ENCODE measurements at places on chromosomes 3 and 15. TPM values are rescaled to one million over a fixed set of nuclear protein-coding genes. Genes with fewer than 3 reads are reported as not detected.

The ROPN1 gene
- total RNA-seq = not detected

- H3K4me3 ChIP-seq = no peak overlapping the region
- H3K36me3 ChIP-seq = no peaks in the 10 kb centered on the region
- no peaks in the 10 kb centered on the region for H3K4me1 ChIP-seq
- H3K27ac ChIP-seq = no peak overlapping the region
- no peak for DNase-seq
- H3K27me3 ChIP-seq = no peaks in the 10 kb centered on the region
These were observed 74.7 kb downstream of the SPATA16 start for GRCh38 chr3:173066044-173067004.

GRCh38 chr15:57026016-57026592 is 107.7 kb downstream of the TCF12 start:
- no peaks in the 10 kb centered on the region for H3K36me3 ChIP-seq
- peak overlapping the region; percentile 32 for H3K27ac ChIP-seq
- H3K27me3 ChIP-seq = no peaks in the 10 kb centered on the region
- H3K4me1 ChIP-seq = peaks cover 29% of the 10 kb centered on the region
- no peak for DNase-seq

- no peak for DNase-seq
- no peaks in the 10 kb centered on the region for H3K27me3 ChIP-seq
- no peaks in the 10 kb centered on the region for H3K4me1 ChIP-seq
- H3K4me3 ChIP-seq = no peak overlapping the region
- no peaks in the 10 kb centered on the region for H3K36me3 ChIP-seq
These were observed 6.8 kb upstream of the MESP2 start for GRCh38 chr15:89769366-89769765.

DNA sequence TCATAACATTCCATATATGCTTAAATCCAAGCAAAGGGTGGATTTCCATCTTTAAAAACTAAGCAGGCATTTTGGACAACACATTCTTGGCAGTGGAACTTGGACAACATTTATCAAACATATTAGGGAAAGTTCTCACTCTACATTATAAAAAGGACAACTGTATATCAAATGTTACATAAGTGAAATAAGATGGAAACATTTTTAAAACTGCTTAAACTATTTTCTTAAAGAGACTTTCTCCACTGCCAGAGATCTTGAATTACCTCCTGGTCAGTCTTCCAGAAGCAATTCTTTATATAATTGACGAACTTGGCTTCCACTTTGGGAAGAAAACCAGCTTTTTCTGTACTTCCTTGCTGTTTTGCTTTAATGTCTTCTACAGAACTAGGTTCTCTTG is 109.3 kb downstream of the NEO1 start:
- H3K4me1 ChIP-seq = peaks cover 19% of the 10 kb centered on the region
- no peaks in the 10 kb centered on the region for H3K36me3 ChIP-seq
- DNase-seq = no peak
- no peak overlapping the region for H3K27ac ChIP-seq
- no peak overlapping the region for H3K4me3 ChIP-seq
- H3K27me3 ChIP-seq = no peaks in the 10 kb centered on the region

Data from sigmoid colon (tissue), 7 donors.